NCI-H2107 (cell line): ENCODE measurements at places on chromosomes 2 and 18.

DNA sequence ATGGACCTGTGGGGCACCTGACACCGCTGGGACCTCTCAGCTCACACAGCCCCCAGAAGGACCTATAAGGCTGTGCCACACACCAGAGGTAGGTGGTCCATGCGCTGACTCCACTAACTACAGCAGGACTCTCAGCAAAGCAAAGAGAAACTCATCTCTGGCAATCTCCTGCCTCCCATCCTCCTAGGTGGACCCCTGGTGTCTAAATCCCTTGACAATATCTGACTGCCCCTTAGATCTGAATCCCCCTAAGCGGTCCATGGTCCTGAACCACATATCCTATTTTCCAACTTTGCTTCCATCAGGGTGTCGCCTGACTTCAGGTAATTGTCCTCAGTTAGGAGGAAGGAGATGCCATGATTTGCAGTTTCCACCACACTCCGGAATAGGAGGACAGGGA lies 282.6 kb downstream of the MYT1L start:
- no peak for DNase-seq

DNA sequence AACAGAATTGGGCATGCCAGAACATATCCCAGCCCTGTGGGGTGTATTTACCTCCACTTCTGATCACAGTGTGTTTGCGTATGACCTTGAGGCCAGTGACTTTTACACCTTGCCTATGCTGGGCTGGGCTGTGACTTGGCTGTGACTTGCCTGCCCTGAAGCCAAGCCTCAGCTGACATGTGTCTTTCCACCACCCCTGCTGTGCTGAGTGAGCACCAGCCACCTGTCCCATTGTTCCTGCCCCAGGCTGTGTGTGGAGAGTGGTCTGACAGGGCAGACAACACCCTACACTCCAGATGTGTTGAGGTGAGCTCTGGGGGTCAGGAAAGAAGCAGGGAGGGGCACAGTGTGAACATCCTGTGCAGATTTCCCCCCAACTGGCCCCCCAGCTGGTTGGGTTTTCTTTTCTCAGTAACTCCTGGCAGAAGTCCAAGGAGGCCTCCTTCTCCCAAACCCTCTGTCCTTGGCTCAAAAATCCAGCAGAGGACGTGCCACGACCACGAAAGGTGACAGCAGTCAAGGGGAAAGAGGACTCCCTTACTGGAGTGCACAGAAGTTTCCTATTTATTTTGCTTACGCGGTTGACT lies 5.1 kb upstream of the STEAP3 start:
- DNase-seq = no peak

GRCh38 chr2:8628179-8628865 lies 53.5 kb upstream of the ID2 start:
- DNase-seq = no peak

DNA sequence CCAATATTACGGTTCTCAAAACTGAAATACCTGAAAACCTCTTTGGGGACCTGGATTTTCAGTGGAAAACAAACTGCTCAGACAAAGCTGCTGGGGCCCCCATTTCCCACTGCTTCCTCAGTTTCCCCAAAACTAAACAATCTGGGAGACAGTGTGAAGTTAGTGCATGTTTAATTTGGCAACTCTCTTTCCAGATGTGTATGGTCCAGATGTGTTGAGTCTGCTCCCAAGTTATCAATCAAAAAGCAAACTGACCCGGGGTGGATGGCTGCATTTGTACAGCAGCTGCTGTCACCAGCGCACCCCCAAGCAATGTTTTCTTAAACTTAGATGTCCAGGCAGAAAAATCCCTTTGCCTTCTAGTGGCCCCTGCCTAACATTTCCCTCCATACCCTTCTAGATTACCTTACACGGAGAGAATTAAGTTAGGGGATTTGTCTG lies 136.9 kb downstream of the COPS8 start:
- no peak for DNase-seq

GRCh38 chr2:134284119-134284670 lies 30.3 kb downstream of the MGAT5 start:
- no peak for DNase-seq

DNA sequence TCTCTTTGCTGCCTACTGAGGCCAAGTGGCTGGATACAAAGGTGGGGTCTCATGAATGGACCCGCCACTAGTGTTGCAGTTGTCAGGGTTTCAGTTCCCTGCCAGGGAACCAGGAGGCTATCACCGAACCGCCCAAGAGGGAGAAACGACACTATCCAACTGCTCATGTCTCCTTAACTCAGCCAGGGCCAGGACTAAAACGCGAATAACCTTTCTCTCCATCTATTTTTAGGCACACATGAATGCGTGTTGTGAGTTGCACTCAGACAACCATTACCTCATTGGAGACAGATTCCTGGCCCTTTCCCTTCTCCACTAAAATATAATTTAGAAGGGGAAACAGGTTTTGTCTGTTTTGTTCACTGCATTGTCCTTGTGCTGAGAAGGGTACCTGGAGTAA lies 559.5 kb downstream of the SOCS6 start:
- DNase-seq = no peak

- DNase-seq = no peak
These were observed 48.7 kb upstream of the OTOF start for GRCh38 chr2:26526589-26526988.

- DNase-seq = no peak
These were observed 35.4 kb upstream of the MPPE1 start for GRCh38 chr18:11943551-11943950.

DNA sequence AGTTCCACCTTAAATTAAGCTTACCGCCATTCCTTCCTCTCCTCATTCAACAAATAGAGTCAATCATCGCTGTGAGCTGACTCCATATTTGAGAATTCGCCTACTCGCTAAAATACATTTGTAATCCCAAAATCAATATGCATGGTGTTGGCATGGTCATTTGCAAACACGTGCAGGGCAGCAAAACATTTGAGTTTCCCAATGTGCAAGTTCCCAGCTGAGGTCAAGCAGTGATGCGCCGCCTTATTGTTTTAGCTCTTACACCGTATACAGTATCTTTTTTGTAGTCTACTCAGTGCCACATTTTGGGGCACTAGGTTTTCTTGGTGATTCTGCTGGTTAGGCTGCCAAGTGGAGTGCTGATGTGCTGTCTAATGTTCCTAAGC lies 73.3 kb upstream of the MGAT4A start:
- DNase-seq = no peak

GRCh38 chr2:135276525-135276924 lies 224.4 kb downstream of the RAB3GAP1 start:
- DNase-seq = no peak
